Activated naive CD8-positive, alpha-beta T cell treated with anti-CD3 and anti-CD28 coated beads, Interleukin-2, amount 10 ng/mL, durations not matched to agents 7 days and 5 days (primary cell): ENCODE measurements at places on chromosomes 1 and 21. TPM values are rescaled to one million over a fixed set of nuclear protein-coding genes. Genes with fewer than 3 reads are reported as not detected.

- peak overlapping the region; percentile 98 for H3K27ac ChIP-seq
- H3K36me3 ChIP-seq = peaks cover 9% of the 10 kb centered on the region
- DNase-seq = no peak
- H3K4me1 ChIP-seq = peaks cover 30% of the 10 kb centered on the region
- H3K27me3 ChIP-seq = no peaks in the 10 kb centered on the region
Measured at GRCh38 chr1:37994886-37995566, 5.2 kb upstream of the SF3A3 start.

DNA sequence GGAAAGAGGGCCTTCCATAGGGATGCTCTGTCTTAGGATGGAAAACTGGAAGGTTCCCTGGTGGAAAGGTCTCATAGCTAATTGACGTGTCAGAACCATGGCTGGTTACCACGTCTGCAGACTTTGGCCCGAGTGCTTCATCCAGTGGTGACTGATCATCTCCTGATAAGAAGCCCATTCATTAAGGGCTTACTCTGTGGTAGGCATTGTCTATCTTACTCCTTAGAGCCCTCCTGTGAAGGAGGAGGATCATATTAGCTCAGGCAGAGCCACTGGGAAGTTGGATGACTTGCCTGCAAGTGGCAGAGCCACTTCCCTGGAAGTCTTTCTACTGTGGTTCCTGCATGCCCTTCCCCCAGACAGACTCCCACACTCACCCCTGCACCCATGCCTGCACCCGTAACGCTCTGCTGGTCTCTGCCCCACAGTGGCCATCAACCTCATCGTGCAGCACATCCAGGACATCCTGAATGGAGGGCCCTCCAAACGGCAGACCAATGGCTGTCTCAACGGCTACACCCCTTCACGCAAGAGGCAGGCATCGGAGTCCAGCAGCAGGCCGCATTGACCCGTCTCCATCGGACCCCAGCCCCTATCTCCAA is 79.9 kb downstream of the UCK2 start:
- H3K4me3 ChIP-seq = no peak overlapping the region
- no peak overlapping the region for H3K27ac ChIP-seq
- H3K36me3 ChIP-seq = peaks cover 3% of the 10 kb centered on the region
- no peak for DNase-seq

- H3K4me3 ChIP-seq = no peak overlapping the region
- no peaks in the 10 kb centered on the region for H3K36me3 ChIP-seq
- DNase-seq = no peak
- no peaks in the 10 kb centered on the region for H3K4me1 ChIP-seq
Measured at GRCh38 chr1:218451415-218451814, 106.3 kb downstream of the TGFB2 start.

GRCh38 chr1:200774311-200774710 is 35.6 kb downstream of the CAMSAP2 start:
- DNase-seq = no peak
- H3K4me3 ChIP-seq = no peak overlapping the region
- H3K36me3 ChIP-seq = no peaks in the 10 kb centered on the region
- H3K27me3 ChIP-seq = no peaks in the 10 kb centered on the region

GRCh38 chr1:40409467-40409866 is 35.9 kb downstream of the SMAP2 start:
- H3K27ac ChIP-seq = peak overlapping the region; percentile 8
- H3K4me1 ChIP-seq = peaks cover 31% of the 10 kb centered on the region
- no peaks in the 10 kb centered on the region for H3K27me3 ChIP-seq
- DNase-seq = no peak
- H3K36me3 ChIP-seq = peaks cover 52% of the 10 kb centered on the region

DNA sequence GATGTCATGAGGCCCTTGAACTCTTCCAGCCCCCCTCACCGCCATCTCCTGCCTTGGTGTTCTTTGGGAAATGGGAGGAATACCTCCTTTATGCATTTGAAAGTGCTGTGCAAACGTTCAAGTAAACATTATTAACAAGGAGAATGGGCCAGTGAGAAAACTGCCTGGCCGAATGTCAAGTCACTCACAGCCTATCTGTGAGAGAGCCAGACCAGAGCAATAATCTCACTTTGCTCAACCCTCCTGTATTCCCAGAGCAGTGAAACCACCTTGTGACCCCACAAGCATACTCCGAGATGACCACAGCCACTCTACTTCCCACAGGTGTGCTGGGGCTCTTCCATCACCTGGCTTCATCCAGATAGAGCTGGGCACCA is 5.2 kb downstream of the TAL1 start:
- DNase-seq = no peak
- no peaks in the 10 kb centered on the region for H3K36me3 ChIP-seq
- H3K27me3 ChIP-seq = peaks cover 61% of the 10 kb centered on the region
- no peak overlapping the region for H3K27ac ChIP-seq
- H3K4me3 ChIP-seq = no peak overlapping the region
- H3K4me1 ChIP-seq = peaks cover 12% of the 10 kb centered on the region

DNA sequence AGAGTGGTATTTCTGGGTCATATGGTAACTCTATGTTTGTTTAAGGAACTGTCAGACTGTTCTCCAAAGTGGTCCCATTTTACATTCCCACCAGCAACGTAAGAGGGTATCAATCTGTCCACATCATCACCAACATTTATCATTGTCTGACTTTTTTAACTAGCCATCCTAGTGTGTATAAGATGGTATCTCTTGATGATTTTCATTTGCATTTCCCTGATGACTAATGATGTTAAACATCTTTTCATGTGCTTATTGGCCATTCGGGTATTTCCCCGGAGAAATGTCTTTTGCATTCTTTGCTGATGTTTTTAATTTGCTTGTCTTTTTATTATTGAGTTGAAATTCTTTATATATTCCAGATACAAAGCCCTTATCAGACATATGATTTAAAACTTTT is 370.1 kb upstream of the NR5A2 start:
- H3K27me3 ChIP-seq = peaks cover 9% of the 10 kb centered on the region
- H3K4me1 ChIP-seq = no peaks in the 10 kb centered on the region
- H3K27ac ChIP-seq = no peak overlapping the region
- no peak for DNase-seq
- no peaks in the 10 kb centered on the region for H3K36me3 ChIP-seq
- no peak overlapping the region for H3K4me3 ChIP-seq

- no peak for DNase-seq
- H3K27ac ChIP-seq = no peak overlapping the region
- peaks cover 43% of the 10 kb centered on the region for H3K27me3 ChIP-seq
- H3K4me1 ChIP-seq = peaks cover 21% of the 10 kb centered on the region
- no peaks in the 10 kb centered on the region for H3K36me3 ChIP-seq
- H3K4me3 ChIP-seq = no peak overlapping the region
Measured at GRCh38 chr1:240608707-240609106, 3.2 kb downstream of the GREM2 start.

- no peak overlapping the region for H3K4me3 ChIP-seq
- peaks cover 62% of the 10 kb centered on the region for H3K27me3 ChIP-seq
- peaks cover 2% of the 10 kb centered on the region for H3K4me1 ChIP-seq
- no peak for DNase-seq
- H3K36me3 ChIP-seq = no peaks in the 10 kb centered on the region
Measured at GRCh38 chr1:225678545-225678944, 25.6 kb upstream of the ENAH start.

DNA sequence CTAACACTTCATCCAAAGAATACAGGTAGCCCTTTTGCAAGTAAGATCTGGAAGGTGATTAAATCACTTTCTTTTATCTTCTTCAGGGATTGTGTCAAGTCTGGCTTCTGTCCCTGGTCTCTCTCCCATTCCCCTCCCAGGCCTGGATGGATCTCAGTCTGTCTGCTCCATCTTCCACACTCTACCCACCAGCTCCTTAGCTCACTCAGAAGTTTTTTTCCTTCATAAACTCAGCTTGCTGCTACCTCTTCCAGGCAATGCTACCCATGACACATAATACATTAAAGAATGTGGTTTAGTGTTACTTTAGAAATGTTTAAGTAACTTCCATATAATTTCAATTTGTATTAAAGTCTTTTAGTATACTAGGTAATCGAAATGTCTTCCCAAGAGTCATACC is 133.1 kb downstream of the AKT3 start:
- no peak overlapping the region for H3K4me3 ChIP-seq
- no peak overlapping the region for H3K27ac ChIP-seq
- no peak for DNase-seq
- peaks cover 5% of the 10 kb centered on the region for H3K36me3 ChIP-seq

GRCh38 chr1:23343221-23344110 is 618 bp downstream of the HNRNPR start:
- H3K4me1 ChIP-seq = peaks cover 42% of the 10 kb centered on the region
- H3K4me3 ChIP-seq = peak overlapping the region; percentile 95
- H3K27me3 ChIP-seq = no peaks in the 10 kb centered on the region
- H3K27ac ChIP-seq = peak overlapping the region; percentile 89
- peak; percentile 70 for DNase-seq

DNA sequence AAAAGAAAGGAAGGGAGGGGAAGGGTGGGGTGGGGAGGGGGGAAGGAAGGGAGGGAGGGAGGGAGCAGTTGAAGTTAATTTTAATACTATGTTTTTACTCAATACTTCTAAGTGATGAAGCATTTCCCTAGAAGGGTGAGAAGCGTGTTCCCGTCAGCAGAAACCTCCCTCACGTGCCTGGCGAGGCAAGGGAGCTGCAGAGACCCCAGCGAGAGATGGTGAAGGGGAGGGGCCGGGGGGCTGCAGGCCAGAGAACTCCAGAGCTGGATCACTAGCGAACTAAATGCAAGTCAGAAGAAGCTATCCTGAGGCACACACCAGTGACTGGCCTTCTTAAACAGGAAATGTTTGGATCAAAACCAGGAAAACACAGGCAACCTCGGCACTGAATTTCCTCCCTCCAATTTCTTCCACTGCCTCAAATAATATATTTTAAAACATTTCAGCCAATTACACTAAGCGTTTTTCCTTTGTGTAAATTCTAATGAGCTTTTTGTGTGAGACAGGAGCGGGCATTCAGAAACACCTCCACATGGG is 18.0 kb downstream of the WDR4 start:
- H3K4me1 ChIP-seq = peaks cover 5% of the 10 kb centered on the region
- no peak for DNase-seq
- no peak overlapping the region for H3K4me3 ChIP-seq

- DNase-seq = no peak
- no peak overlapping the region for H3K27ac ChIP-seq
- no peak overlapping the region for H3K4me3 ChIP-seq
Measured at GRCh38 chr1:60225486-60225885, 151.9 kb upstream of the C1orf87 start.

GRCh38 chr1:117359561-117360289 is 7.5 kb upstream of the MAN1A2 start:
- peaks cover 18% of the 10 kb centered on the region for H3K4me1 ChIP-seq
- no peak for DNase-seq
- peak overlapping the region; percentile 24 for H3K27ac ChIP-seq
- H3K36me3 ChIP-seq = no peaks in the 10 kb centered on the region

DNA sequence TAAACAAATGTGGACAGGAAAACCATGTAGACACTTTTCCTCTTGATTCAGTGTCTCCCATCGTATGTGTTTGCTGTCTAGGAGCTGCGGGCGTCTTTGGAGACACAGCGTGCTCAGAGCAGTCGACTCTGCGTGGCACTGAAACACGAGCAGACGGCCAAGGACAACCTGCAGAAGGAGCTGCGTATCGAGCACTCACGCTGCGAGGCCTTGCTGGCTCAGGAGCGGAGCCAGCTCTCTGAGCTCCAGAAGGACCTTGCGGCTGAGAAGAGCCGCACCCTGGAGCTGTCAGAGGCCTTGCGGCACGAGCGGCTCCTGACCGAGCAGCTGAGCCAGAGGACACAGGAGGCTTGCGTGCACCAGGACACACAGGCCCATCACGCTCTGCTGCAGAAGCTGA is 27.2 kb upstream of the DIP2A start:
- no peaks in the 10 kb centered on the region for H3K27me3 ChIP-seq
- H3K27ac ChIP-seq = peak overlapping the region; percentile 86
- peaks cover 33% of the 10 kb centered on the region for H3K36me3 ChIP-seq
- peaks cover 7% of the 10 kb centered on the region for H3K4me1 ChIP-seq
- no peak for DNase-seq
- peak overlapping the region; percentile 43 for H3K4me3 ChIP-seq

DNA sequence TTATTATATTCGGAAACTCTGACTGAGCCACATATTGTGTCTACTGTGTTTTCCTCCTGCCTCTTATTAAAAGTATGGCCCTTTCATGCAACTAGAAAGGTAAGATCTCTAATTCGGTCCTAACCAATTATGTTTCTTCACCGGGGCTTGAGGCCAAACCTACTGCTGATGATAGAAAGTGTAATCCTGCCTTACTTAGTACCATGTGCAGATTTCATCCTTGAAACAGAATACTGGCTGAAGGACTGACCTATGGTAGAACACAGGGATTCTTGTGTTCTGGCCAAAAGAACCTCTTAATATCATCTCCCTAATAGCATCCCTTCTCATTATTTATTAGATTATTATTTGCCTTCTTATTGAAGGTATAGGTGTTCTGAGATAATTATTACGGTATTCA is 72.6 kb downstream of the TOR3A start:
- no peaks in the 10 kb centered on the region for H3K27me3 ChIP-seq
- H3K4me3 ChIP-seq = no peak overlapping the region
- no peak for DNase-seq
- H3K27ac ChIP-seq = no peak overlapping the region
- peaks cover 4% of the 10 kb centered on the region for H3K4me1 ChIP-seq
- peaks cover 13% of the 10 kb centered on the region for H3K36me3 ChIP-seq

DNA sequence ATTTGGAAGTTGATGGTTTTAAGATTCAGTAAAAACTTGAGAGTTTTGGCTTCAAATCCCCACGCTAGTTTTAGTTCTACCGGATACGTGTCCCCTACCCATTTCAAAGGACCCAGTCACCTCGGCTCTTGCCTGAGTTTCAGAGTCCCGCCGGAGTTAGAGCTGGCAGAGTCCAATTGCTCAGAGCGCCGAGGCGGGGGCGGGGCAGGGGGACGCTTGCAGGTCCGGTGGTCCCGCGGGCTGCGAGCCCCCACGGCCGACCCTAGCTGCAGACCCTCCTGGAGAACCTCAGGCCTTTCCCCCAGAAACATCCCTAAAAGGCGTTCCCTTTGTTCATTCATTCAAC is 765 bp upstream of the VPS45 start:
- peak; percentile 63 for DNase-seq
- peak overlapping the region; percentile 93 for H3K27ac ChIP-seq
- peak overlapping the region; percentile 95 for H3K4me3 ChIP-seq
- H3K4me1 ChIP-seq = peaks cover 31% of the 10 kb centered on the region
- no peaks in the 10 kb centered on the region for H3K27me3 ChIP-seq

GRCh38 chr1:23644555-23644866 is 47.1 kb upstream of the RPL11 start:
- no peaks in the 10 kb centered on the region for H3K27me3 ChIP-seq
- H3K4me1 ChIP-seq = peaks cover 2% of the 10 kb centered on the region
- H3K27ac ChIP-seq = no peak overlapping the region
- no peak for DNase-seq
- H3K36me3 ChIP-seq = no peaks in the 10 kb centered on the region

- H3K27me3 ChIP-seq = peaks cover 2% of the 10 kb centered on the region
- no peak overlapping the region for H3K27ac ChIP-seq
- no peak overlapping the region for H3K4me3 ChIP-seq
- no peak for DNase-seq
- no peaks in the 10 kb centered on the region for H3K36me3 ChIP-seq
Measured at GRCh38 chr1:240021709-240022108, 70.0 kb upstream of the FMN2 start.

The UTS2 gene
- total RNA-seq = 2.0 TPM

The DNAI4 gene
- 3.1 TPM for total RNA-seq

The LPAR3 gene
- total RNA-seq = 4.2 TPM

The CELA3A gene
- not detected for total RNA-seq

The CCT8 gene
- total RNA-seq = 185 TPM

The GJA4 gene
- not detected for total RNA-seq
